H1 (cell line): ENCODE measurements at places on chromosomes 1 and 21. TPM values are rescaled to one million over a fixed set of nuclear protein-coding genes. Genes with fewer than 3 reads are reported as not detected.

- DNase-seq, result peak; percentile 31
These were observed 70.2 kb downstream of the SH3GLB1 start for GRCh38 chr1:86774305-86775295.

DNA sequence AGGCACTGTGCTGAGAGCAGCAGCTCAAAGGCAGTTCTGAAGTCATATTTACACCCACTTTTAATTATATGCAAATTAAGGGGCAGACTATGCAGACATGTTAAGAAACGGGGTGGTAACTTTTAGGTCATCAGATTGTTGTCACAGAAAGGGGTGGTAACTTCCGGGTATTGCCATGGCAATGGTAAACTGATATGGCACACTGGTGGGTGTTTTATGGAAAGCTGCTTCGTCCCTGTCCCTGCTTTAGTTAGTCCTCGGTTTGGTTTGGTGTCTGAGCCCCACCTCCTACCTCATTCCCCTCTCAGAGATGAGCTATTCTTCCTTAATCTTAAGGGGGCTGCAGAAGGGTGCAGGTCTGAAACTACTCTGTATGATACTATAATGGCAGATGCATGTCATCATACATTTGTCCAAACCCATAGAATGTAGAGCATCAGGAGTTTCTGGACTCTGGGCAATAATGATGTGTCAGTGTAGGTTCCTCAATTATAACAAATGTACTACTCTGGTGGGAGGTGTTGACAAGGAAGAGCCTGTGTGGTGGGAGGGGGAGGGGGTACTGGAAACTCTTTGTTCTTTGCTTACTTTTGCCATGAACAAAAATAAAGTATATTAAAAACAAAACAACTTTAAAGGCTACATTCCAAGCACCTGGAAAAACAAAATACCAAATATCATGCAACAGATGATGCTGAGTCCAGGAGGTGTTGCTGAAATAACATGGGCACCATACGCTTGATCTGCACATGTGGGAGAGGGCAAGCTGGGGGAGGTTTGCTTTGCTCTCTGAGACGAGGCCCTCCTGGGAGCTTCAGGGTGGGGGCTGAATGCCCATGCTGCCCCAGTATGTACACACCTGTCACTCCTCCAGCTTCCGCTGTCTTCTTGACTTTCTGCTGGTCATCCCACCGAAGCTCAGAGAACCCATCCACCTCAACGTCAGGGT is 6.3 kb downstream of the PARP1 start:
- no peak for DNase-seq

DNA sequence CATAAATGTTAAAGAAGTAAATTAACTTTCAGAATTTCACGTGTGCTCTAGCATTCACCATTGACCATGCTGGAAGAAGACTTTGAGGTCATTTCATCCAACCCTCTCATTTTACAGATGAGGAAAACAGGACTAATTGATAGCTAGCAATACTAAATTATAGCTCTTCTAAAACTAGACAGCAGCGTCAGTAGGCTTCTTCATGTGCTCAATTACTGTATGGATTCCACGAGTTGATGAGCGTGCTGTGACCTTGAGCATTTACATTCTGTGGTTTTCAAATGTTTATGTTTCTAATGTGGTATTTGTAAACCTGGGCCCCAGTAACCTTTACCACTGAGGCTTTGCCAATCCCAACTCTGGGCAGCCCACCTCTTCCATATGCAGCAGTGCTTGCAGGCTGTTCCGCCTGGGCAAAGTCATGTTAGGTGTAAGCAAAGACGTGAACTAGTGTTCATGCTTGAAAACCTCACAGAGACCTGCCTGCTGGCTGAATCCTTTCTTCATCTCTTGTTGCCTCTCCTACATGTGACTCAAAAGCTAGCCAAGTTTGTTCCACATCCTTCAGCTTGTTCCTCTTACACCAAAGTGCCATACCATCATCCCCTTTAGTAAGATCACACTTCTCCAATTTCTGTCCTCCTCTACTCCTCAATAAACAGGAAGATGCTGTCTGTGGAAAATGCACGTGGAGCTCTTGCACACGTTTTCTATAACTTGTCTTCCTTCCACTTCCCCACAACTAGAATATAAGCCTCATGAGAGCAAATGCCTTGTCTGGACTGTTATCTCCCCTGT is 17.2 kb downstream of the KCNJ15 start:
- DNase-seq, result no peak

- DNase-seq, result no peak
These were observed 466.6 kb upstream of the C1orf87 start for GRCh38 chr1:60540141-60540540.

The NRAS gene
- total RNA-seq, result 63.2 and 65.1 TPM in 2 replicates

DNA sequence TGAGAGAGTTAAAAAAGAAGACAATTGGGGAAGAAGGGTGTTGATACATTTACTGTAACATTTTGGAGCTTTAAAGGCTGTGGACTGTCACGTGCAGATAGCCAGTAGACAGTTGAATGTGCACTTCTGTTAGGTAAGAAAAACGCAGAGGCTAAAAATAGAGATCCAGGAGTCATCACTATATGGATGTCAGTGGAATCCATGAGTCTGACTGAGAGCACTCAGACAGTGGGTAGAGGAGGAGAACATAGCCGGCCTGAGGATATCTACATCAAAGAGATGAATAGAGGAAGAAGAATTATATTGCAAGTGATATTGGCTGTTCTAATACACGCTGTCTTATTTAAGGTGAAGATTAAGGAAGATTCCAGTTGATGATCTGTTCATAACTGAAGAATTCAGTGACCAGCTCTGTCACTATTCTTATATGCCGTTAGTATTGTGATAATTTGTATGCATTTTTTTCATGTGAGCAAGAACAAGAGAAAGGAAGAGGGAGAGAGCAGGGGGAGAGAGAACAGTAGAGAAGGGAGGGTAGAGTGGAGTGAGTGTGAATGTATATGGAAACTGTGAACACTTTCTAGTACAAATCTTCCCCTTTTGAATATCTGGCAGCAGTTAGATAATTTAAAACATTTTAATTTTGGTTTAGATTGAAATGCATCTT is 344.8 kb downstream of the CHRM3 start:
- no peak for DNase-seq

The RGSL1 gene
- total RNA-seq, result not detected in 2 replicates

The UTS2 gene
- not detected in 2 replicates for total RNA-seq

DNA sequence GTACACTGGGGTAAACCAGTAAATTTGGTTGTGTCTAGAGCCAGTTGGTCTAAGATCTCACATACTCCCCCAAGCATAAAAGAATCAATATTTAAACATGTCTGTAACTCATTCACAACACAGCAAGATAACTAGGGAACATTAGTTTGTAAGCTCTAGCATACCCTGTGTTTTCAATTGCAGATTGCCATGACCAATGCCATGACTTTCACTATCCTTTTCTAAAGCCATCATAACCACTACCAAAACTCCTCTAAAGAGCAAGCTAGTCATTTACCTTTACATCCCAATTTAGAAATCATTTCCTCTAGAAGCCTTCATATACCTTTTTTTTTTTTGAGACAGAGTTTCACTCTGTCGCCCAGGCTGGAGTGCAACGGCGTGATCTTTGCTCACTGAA is 56.5 kb upstream of the PLA2G4A start:
- DNase-seq, result no peak

GRCh38 chr1:243323491-243323890 is 67.7 kb downstream of the SDCCAG8 start:
- no peak for DNase-seq

- DNase-seq, result no peak
These were observed 159.7 kb upstream of the BEND5 start for GRCh38 chr1:48936436-48936835.

GRCh38 chr1:245000872-245001188 is 136.5 kb upstream of the HNRNPU start:
- DNase-seq, result no peak

- DNase-seq, result no peak
These were observed 21.3 kb downstream of the CCDC30 start for GRCh38 chr1:42484382-42484781.

DNA sequence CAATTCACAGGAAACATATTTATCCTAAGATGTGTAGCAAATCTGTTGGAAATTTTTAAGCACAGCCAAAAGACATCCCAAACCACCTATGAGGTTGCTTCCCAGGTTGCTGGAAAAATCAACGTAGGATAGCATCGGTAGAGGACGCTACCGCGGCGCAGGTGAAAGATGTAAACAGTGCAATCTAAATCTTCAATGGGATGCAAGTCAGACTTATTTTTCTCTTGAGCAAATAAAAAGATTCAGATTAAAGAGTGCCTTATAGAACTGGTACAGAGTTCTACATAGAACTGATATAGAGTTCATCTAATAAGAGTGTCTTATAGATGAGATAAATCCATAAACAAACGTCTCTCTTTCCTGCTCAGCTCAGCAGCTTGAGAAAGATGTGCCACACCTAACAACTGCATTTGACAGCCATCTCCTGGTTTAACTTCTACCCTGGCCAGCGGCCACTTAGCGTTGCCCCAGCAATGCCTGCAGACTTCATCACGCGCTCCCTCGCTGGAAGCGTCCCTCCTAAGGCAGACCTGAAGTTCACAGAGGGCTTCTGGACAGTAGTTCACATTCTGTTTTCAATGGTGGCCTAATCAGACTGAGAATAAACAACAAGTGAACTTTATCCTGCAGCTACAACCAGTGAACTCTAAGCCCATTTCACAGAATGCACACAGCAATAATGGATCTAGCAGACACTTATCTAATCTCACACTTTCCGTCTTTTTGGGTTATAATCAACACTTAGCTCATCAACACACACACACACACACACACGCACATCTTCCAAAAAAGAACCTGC is 164.5 kb downstream of the TOMM20 start:
- no peak for DNase-seq

GRCh38 chr1:4305526-4306301 is 348.7 kb upstream of the AJAP1 start:
- DNase-seq, result no peak

DNA sequence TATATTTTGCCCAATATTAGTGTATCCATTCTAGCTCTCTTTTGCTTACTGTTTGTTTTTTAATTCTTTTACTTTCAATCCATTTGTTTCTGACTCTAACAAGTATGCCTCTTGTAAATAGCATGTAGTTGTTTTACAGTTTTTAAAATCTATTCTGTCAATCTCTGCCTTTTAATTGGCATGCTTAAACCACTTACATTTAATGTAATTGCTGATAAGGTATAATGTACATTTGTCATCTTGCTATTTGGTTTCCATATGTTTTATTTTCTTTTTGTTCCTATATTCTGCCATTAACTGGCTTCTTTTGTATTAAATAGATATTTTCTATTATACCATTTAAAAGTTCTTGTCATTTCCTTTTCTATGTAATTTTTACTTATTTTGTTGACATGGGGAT is 16.2 kb upstream of the MAB21L3 start:
- DNase-seq, result no peak

The SLAMF8 gene
- not detected in 2 replicates for total RNA-seq

The CASQ1 gene
- total RNA-seq, result 0.80 and 1.1 TPM in 2 replicates

DNA sequence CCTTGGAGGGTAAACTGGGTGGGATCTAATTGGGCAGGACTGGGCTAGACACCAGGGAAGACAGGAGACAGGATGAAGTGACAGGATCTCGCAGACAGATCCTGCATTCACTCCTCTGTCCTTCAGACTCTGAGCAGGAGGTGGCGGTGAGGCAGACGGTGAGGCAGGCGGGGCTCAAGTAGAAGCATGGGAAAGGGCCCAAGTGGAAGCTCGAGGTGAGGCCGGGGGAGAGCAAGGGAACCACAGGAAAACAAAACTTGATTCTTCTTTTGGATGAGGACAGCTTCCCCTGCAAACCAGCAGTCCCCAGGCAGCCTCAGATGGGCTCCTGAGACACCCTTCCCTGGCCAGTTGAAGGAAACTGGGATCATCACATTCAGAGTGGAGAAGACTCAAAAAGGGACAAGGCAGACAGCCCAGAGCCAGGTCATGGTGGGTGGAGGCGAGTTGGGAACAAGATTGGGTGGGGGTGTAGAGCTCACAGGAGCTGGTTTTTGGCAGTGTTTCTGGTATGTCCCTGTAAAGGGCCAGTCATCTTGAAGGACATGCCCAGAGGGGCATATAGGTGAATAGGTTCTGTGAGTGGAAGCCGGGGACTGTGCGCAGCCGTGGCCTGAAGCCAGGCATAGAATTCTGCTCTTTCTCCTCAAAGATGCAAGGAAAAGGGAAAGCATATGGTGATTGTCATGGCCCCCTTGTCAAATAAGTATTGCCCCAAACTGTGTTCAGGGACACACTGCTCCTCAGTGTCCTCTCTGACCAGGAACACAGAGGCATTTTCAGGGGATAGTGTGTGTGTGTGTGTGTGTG is 18.0 kb downstream of the INKA2 start:
- peak; percentile 50 for DNase-seq

The KIRREL1 gene
- 39.0 and 41.8 TPM in 2 replicates for total RNA-seq

DNA sequence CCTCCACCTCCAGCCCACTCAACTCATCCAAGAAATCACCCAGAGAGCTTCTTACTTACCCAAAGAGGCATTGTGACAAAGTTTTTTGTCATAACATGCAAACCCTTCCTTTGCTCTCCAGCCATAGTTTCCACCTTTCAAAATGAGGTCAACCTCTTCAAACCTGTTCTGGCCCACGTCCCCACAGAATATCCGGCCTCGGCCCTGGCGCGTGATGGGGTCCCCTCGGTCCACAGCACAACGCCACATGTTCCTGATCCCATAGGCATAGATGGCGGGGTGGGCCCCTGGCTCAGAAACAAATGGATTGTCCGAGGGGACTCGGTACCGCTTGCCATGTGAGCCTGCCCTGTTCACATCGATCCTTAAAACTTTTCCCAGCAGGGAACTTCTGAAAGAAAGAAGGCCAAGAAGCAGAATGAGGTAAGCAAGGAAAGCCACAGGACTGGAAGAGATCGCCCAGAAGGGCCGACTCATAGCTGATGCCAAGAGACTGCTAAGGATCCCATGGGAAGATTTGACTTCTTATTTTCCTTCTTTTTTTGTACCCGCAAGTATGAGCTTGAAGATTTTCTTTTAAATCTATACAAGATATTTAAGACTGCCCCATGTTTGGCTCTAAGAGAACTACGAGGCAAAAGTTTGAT is 7.8 kb downstream of the HHIPL2 start:
- no peak for DNase-seq

DNA sequence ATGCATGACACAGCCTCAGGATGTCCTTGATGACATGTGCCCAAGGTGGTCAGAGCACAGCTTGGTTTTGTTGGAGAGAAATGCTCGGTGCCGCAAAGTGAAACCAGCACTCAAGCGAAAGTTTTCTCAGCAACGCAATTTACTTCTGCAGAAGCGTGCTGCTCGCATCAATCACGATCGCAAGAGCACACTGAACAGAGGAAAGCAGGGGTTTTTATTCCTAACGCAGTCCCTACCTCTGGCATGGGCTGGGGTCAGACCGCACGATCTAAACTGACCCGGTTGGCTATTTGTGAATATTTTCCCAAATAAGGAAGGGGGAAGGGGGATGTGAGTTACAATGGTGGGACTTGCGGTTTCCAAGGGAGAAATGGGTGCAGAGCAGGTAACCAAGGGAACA is 809 bp upstream of the ZNF669 start:
- no peak for DNase-seq

DNA sequence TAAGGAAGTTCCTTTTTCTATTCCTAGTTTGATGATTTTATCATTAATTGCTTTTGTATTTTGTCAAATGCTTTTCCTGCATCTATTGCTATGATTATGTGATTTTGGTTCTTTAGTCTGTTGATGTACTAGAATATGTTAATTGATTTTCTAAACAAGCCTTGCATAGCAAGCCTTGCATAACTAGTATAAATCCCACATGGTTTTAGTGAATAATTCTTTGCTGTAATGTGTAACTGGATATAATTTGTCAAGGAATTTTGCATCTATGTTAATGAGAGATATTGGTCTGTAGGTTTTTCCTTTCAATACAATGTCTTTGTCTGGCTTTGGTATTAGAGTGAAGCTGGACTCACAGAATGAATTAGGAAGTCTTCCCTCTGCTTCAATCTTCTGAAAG is 460.2 kb downstream of the LTN1 start:
- no peak for DNase-seq

The AGO4 gene
- 7.3 and 7.7 TPM in 2 replicates for total RNA-seq

- DNase-seq, result no peak
These were observed 53.9 kb downstream of the LAMC1 start for GRCh38 chr1:183077097-183077496.
